ENCODE measurements at places on chromosomes 11 and 22. TPM values are rescaled to one million over a fixed set of nuclear protein-coding genes. Genes with fewer than 3 reads are reported as not detected.

Gene NNMT
- not detected for total RNA-seq

Gene XKR3
- 0.17 TPM for total RNA-seq

Gene TMPRSS13
- 8.7 TPM for total RNA-seq

Gene TEX12
- total RNA-seq, result not detected

Gene MUC6
- total RNA-seq, result not detected

Gene KREMEN1
- not detected for total RNA-seq

Gene ANGPTL5
- not detected for total RNA-seq

Gene YAP1
- not detected for total RNA-seq

Gene RAPSN
- total RNA-seq, result 1.0 TPM

Gene E2F8
- total RNA-seq, result not detected

Gene TRIM51
- total RNA-seq, result not detected

DNA sequence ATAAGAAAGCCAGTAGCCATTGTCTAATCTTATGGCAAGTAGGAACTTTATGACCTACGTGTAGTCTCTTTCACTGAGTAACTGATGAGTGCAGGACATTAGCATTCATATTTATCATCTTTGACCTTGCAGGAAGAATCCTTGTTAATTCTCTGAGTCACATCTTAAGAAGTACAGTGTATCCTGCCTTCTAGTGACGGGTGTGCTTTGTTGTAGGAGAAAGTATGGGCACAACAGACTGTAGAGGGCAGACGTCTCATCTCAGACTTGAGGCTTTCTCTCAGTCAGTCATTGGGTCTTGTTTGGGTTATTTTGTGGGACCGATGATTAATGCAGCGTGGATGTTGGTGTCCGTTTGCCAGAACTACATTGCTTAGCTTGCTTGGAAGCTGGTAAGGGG is 6.8 kb downstream of the RNF214 start:
- DNase-seq, result no peak

GRCh38 chr22:17097062-17097461 is 12.3 kb downstream of the IL17RA start:
- no peak for DNase-seq

- no peak for DNase-seq
Measured at GRCh38 chr11:20024172-20024935, 135.9 kb downstream of the DBX1 start.

- DNase-seq, result no peak
Measured at GRCh38 chr11:97786961-97787360, 1233.8 kb upstream of the CNTN5 start.

- no peak for DNase-seq
Measured at GRCh38 chr22:35733791-35734516, 16.3 kb downstream of the APOL5 start.

GRCh38 chr11:45859661-45860140 is 12.4 kb downstream of the CRY2 start:
- no peak for DNase-seq

GRCh38 chr22:48370508-48371325 is 1457.0 kb downstream of the BRD1 start:
- DNase-seq, result no peak

DNA sequence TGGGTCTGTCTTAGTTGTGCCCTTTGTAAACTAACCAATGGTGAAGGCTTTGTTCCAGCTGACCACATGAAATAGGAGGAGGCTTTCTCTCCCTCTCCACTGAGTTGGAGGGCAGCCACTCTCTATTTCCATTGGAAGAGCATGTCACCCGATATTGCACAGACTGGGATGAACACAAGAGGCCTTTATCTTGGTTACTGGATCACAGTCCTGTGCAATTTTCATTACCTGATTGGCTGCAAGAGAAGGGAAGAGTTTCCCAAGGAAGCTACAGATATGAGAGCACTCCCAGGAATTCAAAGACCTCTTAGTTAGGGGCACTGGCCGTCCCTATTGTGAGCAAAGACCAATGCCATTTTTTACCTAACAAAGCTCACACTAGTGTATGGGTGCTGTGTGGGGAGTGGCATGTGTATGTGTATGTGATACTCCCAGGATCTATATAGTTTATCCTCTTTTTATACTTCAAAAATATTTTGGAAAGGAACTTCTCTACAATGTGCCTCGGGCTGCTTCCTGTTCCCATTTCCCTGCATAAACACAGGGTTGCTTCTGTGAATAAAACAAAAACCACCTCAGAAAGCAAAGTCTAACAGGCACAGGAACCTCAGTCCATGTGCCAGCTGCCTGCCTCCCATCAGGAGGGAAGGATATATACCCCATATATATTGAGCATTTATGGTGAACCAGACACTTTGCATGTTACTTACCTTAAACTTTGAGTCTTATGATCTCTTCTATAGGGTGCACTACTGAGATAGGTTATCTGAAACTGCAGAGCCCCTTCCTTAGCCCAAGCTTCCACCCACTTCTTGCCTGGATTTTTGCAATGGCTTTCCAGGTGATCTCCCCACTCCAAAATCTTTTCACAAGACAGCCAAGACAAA is 126.5 kb downstream of the RASSF10 start:
- DNase-seq, result no peak

DNA sequence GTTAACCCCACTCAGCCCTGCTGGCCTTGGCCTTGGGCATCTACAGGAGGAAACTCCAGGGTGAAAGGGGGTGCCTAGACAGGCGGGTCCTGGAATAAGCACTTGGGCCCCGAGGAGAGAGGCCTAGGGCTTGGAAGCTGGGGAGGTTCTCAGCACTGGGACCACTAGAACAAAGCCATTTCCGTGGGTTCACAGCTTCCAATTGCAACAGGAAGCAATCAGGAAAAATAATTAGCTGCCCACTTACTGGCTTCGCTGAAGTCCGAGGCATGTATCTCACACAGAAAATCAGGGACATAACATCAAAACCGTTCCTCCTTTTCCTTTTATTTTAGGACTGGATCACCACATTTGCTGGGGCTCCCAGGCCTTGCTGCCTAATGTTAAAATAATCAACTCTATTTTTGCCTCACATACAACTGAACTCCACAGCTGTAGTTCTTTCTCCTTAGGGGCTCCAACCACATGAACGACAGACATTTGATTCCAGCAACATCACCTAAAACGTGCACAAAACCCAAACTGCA is 161.1 kb upstream of the GRK3 start:
- DNase-seq, result no peak

DNA sequence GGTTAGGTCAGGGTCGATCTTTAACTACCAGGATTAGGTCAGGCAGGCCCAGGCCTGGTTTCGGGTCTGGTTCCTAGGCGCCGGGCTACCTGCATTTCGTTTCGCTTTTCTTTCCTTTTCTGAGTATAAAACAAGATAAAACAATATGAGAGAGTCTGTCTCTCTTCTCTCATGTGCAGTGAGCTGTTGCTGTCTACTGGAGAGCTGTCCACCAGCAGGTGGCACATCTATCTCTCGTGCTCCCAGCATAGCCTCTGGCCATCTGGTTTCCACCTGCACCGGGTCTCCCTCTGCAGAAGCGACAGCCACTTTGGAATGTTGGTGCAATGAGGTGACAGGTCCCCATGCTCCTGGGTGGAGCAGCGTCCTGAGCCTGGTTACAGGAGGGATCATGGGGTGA is 27.6 kb downstream of the RIBC2 start:
- no peak for DNase-seq

GRCh38 chr11:65014726-65015227 is 817 bp downstream of the ARL2 start:
- DNase-seq, result no peak

GRCh38 chr11:130728185-130729180 is 187.8 kb downstream of the SNX19 start:
- no peak for DNase-seq

DNA sequence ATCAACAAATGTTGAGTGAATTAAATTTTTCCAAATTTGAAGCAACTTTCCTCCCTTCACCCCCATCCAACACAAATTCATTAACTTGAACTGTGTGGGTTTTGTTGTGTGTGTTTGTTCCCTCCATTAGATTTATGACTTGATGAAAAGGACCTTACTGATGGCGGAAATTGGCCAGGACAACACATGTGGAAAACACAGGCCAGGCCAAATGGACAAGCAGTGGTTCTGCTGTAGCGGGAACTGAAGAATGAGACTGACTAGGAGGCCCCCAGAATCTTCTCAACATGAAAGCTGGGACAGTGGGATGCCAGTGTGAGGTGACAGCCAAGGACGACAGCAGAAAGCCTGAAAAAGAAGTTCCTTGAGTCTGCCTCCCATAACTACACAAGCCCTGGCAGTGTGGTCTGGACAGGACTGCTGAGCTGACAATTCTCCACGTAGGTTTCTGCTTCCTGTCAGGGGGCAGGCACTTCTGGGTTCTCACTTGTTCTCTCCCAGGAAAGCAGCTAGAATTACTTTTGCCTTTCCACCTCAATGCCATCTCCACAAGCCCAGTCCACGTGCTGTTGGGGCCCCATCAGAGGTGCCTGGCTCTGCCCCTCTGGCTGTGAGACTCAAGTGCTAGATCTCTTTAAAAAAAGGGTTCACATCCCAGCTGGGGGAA is 94.3 kb downstream of the ETS1 start:
- DNase-seq, result no peak

GRCh38 chr11:33802194-33802950 is 28.1 kb upstream of the FBXO3 start:
- no peak for DNase-seq

DNA sequence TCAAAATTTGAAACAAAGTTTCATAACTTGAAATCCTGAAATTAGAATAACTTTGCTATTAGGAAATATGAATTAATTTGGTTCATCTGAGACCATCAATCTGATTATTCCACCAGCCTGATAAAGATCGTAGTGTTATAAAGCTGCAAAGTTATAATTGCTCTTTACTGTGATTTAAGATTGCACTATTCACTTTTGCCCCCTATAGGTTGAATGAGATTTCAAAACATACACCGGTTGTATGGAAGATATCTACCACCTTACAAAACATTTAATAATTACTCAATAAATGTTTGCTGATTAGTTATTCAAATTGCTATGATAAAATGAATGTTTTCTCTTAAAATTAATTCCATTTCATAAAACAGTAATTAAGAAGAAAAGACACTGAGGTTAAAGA is 26.1 kb downstream of the APIP start:
- no peak for DNase-seq

GRCh38 chr11:65766535-65766934 is 14.2 kb downstream of the AP5B1 start:
- no peak for DNase-seq

DNA sequence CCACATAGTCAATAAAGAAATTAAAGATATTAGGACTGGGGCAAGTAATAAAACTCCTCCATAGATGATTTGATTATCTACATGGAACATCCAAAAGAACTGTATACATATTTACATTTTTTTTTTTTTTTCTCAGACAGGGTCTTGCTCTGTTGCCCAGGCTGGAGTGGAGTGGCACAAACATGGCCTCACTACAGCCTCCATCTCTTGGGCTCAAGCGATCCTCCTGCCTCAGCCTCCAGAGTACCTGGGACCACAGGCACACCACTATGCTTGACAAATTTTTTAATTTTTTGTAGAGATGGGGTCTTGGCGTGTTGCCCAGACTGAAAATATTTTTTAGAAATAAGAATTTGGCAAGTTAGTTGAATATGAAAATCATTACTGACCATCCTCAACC is 24.7 kb downstream of the REXO2 start:
- no peak for DNase-seq

DNA sequence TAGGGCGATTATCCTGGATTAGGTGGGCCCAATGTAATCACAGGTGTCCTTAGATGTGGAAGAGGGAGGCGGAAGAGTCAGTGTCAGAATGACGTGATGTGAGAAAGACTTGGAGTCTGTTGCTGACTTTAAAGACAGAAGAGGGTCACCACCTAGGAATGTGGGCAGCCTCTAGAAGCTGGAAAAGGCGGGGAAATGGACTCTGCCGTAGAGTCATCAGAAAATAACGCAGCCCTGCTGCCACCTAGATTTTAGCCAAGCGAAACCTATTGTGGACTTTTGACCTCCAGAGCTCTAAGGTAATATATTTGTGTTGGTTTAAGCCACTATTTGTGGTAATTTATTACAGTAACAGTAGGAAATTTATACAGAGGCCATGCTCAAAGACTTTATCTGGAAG is 4.8 kb downstream of the DDX10 start:
- DNase-seq, result no peak

- DNase-seq, result no peak
Measured at GRCh38 chr11:87326594-87326993, 288.9 kb downstream of the TMEM135 start.

GRCh38 chr11:86256608-86257007 is 12.1 kb downstream of the EED start:
- no peak for DNase-seq

GRCh38 chr22:17869285-17870096 is 95.2 kb upstream of the BID start:
- no peak for DNase-seq

DNA sequence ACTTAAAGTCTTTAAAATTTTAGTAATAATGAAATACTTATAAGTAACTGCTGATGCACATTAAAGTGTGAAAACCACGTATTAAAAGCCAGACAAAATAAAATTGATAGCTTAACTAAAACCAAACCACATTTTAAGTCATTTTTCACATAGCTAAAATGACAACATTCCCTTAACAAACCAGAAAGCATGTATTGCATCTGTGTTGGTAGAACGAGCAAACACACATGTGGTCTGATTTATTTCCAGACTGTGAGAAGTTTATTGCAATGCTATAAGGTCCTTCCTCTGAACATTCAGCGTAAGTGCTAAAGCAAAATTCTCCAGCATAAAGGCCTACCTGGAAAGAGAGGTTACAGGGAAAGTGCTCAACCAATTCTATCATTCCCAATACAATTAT is 57.8 kb downstream of the ARHGAP20 start:
- no peak for DNase-seq

GRCh38 chr11:78525720-78526119 is 48.9 kb downstream of the NARS2 start:
- no peak for DNase-seq

DNA sequence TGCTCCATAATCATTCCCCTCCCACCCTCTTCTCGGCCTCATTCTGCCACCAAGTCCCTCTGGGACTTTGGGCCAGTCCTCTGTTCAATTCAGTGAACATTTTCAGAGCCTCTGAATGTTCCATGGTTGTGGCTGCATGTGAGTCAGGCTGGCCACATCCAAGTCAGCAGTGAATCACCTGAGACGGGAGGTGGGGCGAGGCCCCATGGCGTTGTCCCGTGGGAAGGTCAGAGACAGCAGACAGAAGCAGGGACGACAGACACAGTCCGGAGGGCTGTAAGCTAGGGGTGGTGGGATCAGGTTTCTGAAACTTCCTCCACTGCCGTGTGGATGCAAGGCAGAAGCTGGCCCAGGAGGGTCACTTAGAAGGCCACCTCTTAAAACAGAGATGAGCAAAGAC is 324.8 kb downstream of the MN1 start:
- no peak for DNase-seq

- DNase-seq, result no peak
Measured at GRCh38 chr11:63804259-63804658, 9.0 kb upstream of the SPINDOC start.

GRCh38 chr22:45499746-45500145 is 2.9 kb upstream of the FBLN1 start:
- no peak for DNase-seq

DNA sequence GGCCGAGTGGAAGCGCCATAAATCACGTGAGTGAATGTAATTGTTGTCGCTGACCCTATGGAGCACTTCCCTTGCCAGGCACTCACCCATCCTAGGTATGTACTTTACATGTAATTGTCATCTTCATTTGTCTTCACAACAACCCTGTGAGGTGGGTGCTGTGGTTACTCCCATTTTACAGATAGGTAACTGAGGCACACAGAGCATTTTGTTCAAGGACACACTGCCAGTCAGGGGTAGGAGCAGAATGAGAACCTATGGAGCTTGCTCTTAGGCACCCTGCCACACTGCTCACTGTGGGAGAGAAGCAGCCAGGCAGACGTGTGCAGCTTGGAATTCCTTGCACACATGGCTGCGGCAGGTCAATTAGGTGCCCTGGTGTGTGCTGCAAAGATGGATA is 785 bp upstream of the EFCAB6 start:
- DNase-seq, result no peak

GRCh38 chr11:2204361-2205213 is 33.0 kb upstream of the TH start:
- no peak for DNase-seq
